ENCODE measurements at places on chromosomes 12 and 14. TPM values are rescaled to one million over a fixed set of nuclear protein-coding genes. Genes with fewer than 3 reads are reported as not detected.

KRT78 gene
- polyA plus RNA-seq = not detected

ANKS1B gene
- polyA plus RNA-seq = not detected

COCH gene
- 189 TPM for polyA plus RNA-seq

PPP1R36 gene
- polyA plus RNA-seq = not detected

CD163L1 gene
- polyA plus RNA-seq = not detected

AHNAK2 gene
- polyA plus RNA-seq = 0.68 TPM

BMP4 gene
- polyA plus RNA-seq = not detected
